Activated CD8-positive, alpha-beta T cell treated with anti-CD3 and anti-CD28 coated beads for 36 hours (primary cell): ENCODE measurements at places on chromosomes 16 and 17.

GRCh38 chr16:67114793-67115192, 5.1 kb downstream of the PHAF1 start:
- no peak overlapping the region for H3K4me3 ChIP-seq
- H3K27ac ChIP-seq, result no peak overlapping the region
- H3K27me3 ChIP-seq, result no peaks in the 10 kb centered on the region

GRCh38 chr17:81148986-81149533, 16.2 kb upstream of the PVALEF start:
- H3K36me3 ChIP-seq, result no peaks in the 10 kb centered on the region
- no peak for DNase-seq
- no peaks in the 10 kb centered on the region for H3K4me1 ChIP-seq
- H3K27ac ChIP-seq, result no peak overlapping the region
- peaks cover 2% of the 10 kb centered on the region for H3K27me3 ChIP-seq
- no peak overlapping the region for H3K4me3 ChIP-seq

GRCh38 chr17:39835038-39835786, 28.9 kb downstream of the IKZF3 start:
- H3K27me3 ChIP-seq, result no peaks in the 10 kb centered on the region
- no peak overlapping the region for H3K4me3 ChIP-seq
- H3K27ac ChIP-seq, result no peak overlapping the region
- DNase-seq, result no peak
- peaks cover 37% of the 10 kb centered on the region for H3K4me1 ChIP-seq
- peaks cover 67% of the 10 kb centered on the region for H3K36me3 ChIP-seq

DNA sequence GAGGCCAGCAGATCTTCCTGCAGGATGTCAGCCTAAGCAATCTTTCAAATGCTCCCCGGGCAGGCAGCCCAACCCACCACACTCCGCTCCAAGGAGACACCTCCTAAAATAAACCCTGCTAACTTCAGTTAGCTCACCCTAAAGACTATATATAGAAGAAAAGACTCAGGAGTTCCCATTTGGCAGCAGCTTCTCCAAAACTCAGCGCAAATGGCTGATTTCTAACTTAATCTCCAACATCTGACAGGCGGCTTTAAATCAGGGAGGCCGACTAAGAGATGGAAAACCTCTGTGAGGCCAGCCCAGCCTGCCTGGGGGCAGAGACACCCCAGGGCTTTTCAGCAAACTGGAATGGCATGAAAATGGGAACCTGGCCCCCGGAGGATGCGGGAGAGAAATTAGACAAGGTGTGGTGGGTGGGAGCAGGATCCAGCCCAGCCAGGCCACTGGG, 91.6 kb downstream of the XYLT1 start:
- no peaks in the 10 kb centered on the region for H3K36me3 ChIP-seq
- no peak overlapping the region for H3K4me3 ChIP-seq
- peaks cover 50% of the 10 kb centered on the region for H3K4me1 ChIP-seq
- no peak overlapping the region for H3K27ac ChIP-seq
- DNase-seq, result no peak
- H3K27me3 ChIP-seq, result no peaks in the 10 kb centered on the region

GRCh38 chr17:59846394-59847165, 46.2 kb downstream of the TUBD1 start:
- H3K27ac ChIP-seq, result peak overlapping the region; percentile 80
- H3K4me1 ChIP-seq, result peaks cover 59% of the 10 kb centered on the region
- no peaks in the 10 kb centered on the region for H3K27me3 ChIP-seq
- peaks cover 20% of the 10 kb centered on the region for H3K36me3 ChIP-seq
- H3K4me3 ChIP-seq, result peak overlapping the region; percentile 18

DNA sequence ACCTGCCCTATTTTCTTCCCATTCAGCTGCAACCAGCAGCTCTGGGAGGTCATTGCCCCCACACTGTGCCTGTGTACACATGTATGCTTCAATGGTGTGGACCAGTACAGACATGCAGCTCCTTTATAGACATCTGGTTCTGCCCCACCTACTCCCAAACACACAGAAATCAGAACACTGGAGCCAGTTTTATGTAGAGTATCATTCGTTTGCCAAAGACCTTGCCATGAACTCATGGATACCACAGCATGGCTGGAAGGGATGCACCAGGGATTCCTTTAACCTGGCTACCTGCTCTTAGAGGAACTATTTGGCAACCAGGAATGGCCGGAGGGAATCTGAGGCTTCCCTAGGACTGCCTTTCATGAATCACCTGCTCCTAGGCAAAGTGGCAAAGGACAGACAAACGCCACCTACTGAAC, 60.4 kb downstream of the ZFHX3 start:
- H3K27me3 ChIP-seq, result no peaks in the 10 kb centered on the region
- no peak overlapping the region for H3K27ac ChIP-seq
- H3K4me1 ChIP-seq, result no peaks in the 10 kb centered on the region
- H3K4me3 ChIP-seq, result no peak overlapping the region
- no peaks in the 10 kb centered on the region for H3K36me3 ChIP-seq

GRCh38 chr17:76467809-76468633, 618 bp downstream of the AANAT start:
- no peak for DNase-seq
- no peaks in the 10 kb centered on the region for H3K27me3 ChIP-seq
- peaks cover 5% of the 10 kb centered on the region for H3K36me3 ChIP-seq
- H3K4me1 ChIP-seq, result peaks cover 2% of the 10 kb centered on the region

DNA sequence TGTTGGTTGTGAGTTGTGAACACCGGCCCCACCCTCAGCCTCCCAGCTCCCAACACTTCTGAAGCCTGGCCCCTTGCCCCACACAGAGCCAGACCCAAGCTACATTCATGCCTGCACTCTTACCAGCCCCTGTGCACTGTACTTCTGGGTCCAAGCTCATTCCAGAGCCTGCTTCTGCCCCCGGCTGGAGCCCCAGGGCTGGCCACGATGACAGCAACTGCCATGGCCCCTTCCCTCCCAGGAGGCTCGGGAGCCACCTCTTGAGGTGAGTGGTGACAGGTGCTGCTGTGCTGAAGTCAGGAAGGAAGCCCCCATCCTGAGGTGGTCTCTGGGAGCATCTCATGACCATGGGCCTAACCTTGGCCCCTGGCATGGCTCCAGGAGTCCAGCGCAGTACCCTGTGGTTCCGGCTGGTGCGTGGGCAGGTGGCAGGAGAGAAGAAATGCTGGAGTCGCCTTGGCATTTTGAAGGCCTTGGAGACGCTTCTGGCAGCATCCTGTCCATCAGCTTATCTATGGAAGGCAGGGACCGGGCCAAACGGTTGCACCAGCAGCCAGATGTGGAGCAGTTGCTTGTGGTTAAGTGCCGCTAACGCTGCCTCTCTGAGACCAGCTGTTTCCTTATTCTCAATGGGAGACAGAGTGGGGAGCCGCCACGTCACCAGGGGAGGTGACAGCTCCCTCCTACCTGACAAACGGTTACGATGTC, 3.9 kb upstream of the CDT1 start:
- H3K36me3 ChIP-seq, result peaks cover 7% of the 10 kb centered on the region
- no peaks in the 10 kb centered on the region for H3K27me3 ChIP-seq
- no peak overlapping the region for H3K27ac ChIP-seq
- no peak overlapping the region for H3K4me3 ChIP-seq
- H3K4me1 ChIP-seq, result peaks cover 21% of the 10 kb centered on the region

DNA sequence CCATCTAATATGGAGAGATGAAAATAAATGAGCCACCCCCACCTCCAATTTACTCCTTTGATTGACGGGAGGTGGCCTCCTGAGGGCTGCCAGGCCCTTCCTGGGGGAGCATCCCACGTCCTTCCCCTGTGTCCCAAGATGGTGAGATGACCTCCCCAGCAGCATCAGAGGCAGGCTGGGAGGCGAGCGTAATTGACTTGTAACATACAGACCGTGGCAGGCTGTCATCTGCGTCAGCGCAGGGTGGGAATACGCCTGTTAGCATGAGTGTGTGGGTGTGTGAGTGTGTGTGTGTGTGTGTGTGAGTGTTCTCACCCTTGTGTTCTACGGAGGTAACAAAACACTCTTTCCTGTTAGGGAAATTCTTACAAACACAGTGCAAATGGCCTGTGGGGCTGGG, 156.9 kb upstream of the CIBAR2 start:
- no peak overlapping the region for H3K4me3 ChIP-seq
- H3K36me3 ChIP-seq, result no peaks in the 10 kb centered on the region
- DNase-seq, result no peak
- H3K27ac ChIP-seq, result no peak overlapping the region
- no peaks in the 10 kb centered on the region for H3K4me1 ChIP-seq
- peaks cover 3% of the 10 kb centered on the region for H3K27me3 ChIP-seq

DNA sequence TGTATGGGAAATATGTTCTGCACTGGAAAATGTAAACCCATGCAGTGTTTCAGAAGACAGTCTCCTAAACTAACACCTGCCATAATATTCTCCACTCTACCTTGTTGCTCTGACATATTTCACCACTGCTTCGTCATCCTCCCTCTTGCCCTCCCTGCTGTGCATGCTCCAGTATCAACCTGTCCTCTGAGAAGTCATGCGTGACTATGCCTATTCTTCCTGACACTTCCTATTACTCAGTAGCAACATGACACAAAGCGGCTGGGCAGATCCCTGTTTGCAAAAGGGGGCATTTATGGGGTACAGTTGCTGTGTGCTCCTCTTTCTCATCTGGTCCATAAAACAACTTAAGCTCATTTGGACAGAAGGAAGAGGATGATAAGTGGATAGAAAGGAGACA, 805.6 kb upstream of the EEF2KMT start:
- no peak for DNase-seq
- no peak overlapping the region for H3K27ac ChIP-seq
- H3K4me1 ChIP-seq, result no peaks in the 10 kb centered on the region
- H3K4me3 ChIP-seq, result no peak overlapping the region
- no peaks in the 10 kb centered on the region for H3K36me3 ChIP-seq

GRCh38 chr17:62866471-62866870, 58.4 kb upstream of the MARCHF10 start:
- no peak overlapping the region for H3K27ac ChIP-seq
- no peak overlapping the region for H3K4me3 ChIP-seq
- no peaks in the 10 kb centered on the region for H3K4me1 ChIP-seq
- H3K36me3 ChIP-seq, result no peaks in the 10 kb centered on the region
- no peak for DNase-seq
- peaks cover 11% of the 10 kb centered on the region for H3K27me3 ChIP-seq

- H3K27me3 ChIP-seq, result peaks cover 4% of the 10 kb centered on the region
- no peak overlapping the region for H3K4me3 ChIP-seq
- H3K27ac ChIP-seq, result no peak overlapping the region
- H3K36me3 ChIP-seq, result no peaks in the 10 kb centered on the region
- peaks cover 3% of the 10 kb centered on the region for H3K4me1 ChIP-seq
- DNase-seq, result peak; percentile 29
Observed at GRCh38 chr16:986411-986810, 4.8 kb downstream of the SOX8 start.

DNA sequence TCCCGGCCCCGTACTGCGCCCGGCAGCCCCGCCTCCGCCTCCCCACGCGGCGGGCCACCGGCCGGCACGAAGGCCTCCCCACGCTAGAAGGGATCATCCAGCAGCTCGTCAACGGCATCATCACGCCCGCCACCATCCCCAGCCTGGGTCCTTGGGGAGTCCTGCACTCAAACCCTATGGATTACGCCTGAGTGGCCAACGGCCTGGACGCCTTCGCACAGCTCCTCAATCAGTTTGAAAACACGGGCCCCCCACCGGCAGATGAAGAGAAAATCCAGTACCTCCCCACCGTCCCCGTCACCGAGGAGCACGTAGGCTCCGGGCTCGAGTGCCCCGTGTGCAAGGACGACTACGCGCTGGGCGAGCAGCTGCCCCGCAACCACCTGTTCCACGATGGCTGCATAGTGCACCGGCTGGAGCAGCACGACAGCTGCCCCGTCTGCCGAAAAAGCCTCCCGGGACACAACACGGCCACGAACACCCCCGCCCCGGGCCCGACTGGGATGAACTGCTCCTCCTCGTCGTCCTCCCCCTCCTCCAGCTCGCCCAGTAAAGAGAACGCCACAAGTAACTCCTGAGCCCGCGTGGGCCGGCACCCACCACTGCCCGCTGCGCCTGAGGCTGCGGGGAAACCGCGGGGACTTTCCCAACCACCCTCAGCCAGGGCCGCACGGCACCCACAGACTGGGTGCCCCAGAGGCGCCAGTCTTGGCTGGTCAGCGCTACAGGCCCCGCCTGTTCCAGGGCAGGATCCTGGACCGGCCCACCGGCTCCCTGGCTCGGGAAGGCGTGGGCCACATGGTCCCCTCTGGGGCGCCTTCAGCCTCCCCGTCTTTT, 39.0 kb upstream of the AKAP1 start:
- H3K4me1 ChIP-seq, result peaks cover 20% of the 10 kb centered on the region
- H3K4me3 ChIP-seq, result peak overlapping the region; percentile 69
- H3K36me3 ChIP-seq, result no peaks in the 10 kb centered on the region
- H3K27me3 ChIP-seq, result peaks cover 45% of the 10 kb centered on the region
- DNase-seq, result peak; percentile 56
- peak overlapping the region; percentile 44 for H3K27ac ChIP-seq

DNA sequence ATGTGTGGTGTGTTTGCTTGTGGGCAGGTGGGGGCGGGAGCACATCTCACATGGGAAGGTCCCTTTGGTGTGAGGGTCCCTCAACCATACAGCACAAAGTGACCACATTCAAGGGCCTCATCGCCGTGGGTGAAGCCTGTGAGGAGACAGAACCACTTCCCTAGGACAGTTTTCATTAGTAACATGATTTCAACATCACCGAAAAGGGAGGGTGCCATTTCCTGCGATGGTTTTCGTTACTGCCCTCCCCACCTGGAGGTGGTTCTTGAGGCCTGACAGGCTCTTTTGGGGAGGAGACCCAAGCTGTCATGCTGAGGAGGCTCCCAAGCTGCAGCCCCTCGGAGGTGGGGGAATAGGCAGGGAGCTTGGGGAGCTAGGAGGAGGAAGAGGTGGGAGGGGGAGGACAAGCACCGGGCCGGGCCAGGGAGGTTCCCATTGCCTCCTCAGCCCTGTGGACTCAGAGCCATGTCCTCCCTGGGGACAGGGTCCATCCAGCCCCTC, 9.5 kb downstream of the CD300LB start:
- H3K4me1 ChIP-seq, result peaks cover 12% of the 10 kb centered on the region
- H3K27me3 ChIP-seq, result peaks cover 25% of the 10 kb centered on the region
- DNase-seq, result peak; percentile 53
- no peak overlapping the region for H3K4me3 ChIP-seq
- H3K36me3 ChIP-seq, result no peaks in the 10 kb centered on the region

- H3K27me3 ChIP-seq, result peaks cover 10% of the 10 kb centered on the region
- H3K4me1 ChIP-seq, result peaks cover 2% of the 10 kb centered on the region
- no peak for DNase-seq
- no peaks in the 10 kb centered on the region for H3K36me3 ChIP-seq
- no peak overlapping the region for H3K4me3 ChIP-seq
Observed at GRCh38 chr17:44297975-44298374, 10.4 kb upstream of the RUNDC3A start.

DNA sequence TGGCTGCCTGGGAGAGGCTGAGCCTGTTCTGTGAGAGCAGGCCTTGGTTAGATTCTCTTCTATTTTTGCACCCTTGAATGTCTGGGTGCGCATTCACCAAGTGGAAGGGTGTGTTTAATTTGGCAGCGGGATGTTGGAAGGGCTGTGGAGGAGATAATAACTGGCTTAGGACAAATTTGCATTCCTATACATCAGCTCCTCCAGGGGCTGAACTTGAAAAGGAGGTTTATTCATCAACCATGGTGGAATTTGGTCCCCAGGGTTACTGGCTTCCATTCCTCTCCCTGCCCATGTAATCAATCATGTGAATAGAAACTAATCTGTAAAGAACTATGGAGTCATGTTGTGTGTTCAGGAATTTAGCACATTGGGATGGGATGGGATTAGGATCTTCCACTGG, 100.2 kb upstream of the FOXF1 start:
- peaks cover 8% of the 10 kb centered on the region for H3K27me3 ChIP-seq
- no peak for DNase-seq
- no peaks in the 10 kb centered on the region for H3K4me1 ChIP-seq
- H3K4me3 ChIP-seq, result no peak overlapping the region
- H3K36me3 ChIP-seq, result no peaks in the 10 kb centered on the region
